ENCODE measurements at places on chromosomes 4 and X.
A peak's percentile ranks its signal among the peaks of the same experiment; 100 is the strongest.

- DNase-seq = no peak
Measured at GRCh38 chrX:70176938-70177533, at the start of gene DGAT2L6. DGAT2L6 (plus strand) TSS chrX:70177483; CDS start chrX:70177583, 100 bp downstream.

DNA sequence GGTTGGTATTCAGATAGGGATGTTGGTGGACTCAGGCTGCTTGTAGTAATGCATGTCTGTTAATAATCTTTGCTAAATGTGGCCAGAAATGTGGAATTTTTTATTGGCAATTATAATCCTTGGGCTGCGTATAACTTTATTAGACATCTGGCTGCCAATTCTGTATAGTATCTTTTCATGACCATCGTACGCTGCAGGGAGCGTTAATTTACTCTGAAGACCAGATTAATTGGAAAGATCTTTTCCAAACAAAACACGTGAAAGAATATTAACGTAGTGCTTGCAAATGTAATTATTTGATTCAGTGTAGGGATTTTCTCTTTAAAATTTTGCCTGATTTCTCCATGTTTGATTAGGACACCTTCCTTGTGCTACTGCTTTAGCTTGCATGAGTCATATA lies 38.8 kb upstream of the FTHL17 start:
- no peak for DNase-seq

GRCh38 chr4:17597517-17597916 lies 16.9 kb upstream of the MED28 start:
- DNase-seq = no peak

DNA sequence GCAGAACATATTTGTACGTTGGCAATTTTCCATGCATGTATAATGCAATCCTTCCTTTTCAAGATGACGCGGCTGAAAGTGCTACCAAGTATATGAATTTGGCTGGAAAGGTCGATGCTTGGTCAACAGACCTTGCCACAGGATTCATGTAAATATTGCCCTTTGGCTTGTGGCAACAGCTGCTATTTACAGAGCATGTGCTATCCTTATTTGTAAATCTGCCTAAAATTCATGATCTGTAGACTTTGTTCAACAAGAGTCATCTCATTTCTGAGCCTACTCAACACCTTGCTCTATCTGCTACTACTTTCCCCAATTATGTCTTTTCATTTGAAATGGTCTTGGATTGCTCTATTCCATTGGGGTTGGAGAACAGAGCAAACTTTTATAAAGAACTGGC lies 1.9 kb upstream of the SMARCA1 start:
- DNase-seq = no peak

GRCh38 chr4:85486425-85487086 lies 11.6 kb downstream of the ARHGAP24 start:
- DNase-seq = no peak

DNA sequence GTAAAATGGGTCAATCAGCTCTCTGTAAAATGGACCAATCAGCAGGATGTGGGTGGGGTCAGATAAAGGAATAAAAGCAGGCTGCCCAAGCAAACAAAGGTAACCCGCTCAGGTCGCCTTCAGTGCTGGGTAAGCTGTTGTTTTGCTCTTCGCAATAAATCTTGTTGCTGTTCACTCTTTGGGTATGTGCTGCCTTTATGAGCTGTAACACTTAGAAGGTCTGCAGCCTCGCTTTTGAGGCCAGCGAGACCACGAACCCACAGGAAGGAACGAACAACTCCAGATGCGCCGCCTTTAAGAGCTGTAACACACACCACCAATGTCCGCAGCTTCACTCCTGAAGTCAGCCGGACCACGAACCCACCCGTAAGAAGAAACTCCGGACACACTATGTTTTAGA lies 11.5 kb upstream of the CAMK2D start:
- no peak for DNase-seq

- DNase-seq = no peak
Measured at GRCh38 chr4:130760246-130760645, 1664.3 kb downstream of the C4orf33 start.

DNA sequence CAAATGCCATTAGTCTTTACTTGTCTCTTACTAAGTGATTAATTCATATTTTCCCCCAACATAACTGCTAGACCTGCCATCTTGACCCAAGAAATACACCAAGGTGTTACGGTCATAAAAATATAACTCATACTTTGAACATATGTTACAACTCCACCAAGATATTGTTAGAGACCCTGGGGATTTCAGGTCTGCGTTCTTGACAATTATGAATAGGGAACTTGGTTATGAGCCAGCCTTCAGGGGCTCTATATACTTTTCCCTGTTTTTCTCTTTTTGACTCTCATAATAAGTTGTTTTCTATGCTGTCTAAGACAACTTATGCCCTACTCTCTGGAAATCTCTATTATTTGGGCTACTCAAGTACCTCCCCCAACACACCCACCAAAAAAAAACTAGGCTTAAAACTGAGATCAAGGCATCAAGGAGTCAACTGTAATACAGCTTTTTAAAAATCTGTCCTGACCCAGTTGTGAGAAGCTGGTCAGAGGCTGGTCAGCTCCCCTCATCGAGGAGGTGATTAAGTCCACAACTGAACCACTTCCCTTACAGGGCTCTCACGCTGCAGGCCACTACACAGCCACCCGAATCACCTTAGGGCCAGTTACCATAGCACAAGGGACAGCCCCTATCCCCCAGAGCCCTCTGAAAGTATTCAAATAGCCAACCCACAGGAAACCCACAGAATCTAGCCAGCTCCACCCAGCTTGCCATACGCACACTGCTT lies 10.5 kb upstream of the TLR3 start:
- DNase-seq = no peak

- no peak for DNase-seq
Measured at GRCh38 chrX:132017431-132018185, 5.5 kb upstream of the STK26 start.

GRCh38 chrX:39497702-39498265 lies 600.0 kb downstream of the BCOR start:
- no peak for DNase-seq

GRCh38 chr4:40991908-40992307 lies 222.4 kb downstream of the APBB2 start:
- DNase-seq = no peak

DNA sequence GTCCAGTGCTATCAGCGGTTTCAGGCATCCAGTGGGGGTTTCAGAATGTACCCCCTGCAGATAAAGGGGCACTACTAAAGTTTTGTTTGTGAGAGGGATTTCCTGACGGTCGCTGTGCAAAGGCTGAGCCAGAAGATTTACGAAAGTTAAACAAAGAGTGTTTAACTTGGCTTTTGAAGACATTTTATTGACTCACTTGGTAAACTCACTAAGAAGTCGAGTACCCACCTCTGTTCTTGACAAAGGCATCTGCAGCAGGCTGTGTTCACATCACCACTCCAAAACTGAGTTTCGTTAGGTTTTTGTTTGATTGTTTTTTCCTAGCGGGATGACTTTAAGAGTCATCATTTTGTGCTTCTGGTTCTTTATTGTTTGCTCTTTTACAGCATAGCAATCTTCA lies 143.9 kb upstream of the TBL1X start:
- DNase-seq = no peak

DNA sequence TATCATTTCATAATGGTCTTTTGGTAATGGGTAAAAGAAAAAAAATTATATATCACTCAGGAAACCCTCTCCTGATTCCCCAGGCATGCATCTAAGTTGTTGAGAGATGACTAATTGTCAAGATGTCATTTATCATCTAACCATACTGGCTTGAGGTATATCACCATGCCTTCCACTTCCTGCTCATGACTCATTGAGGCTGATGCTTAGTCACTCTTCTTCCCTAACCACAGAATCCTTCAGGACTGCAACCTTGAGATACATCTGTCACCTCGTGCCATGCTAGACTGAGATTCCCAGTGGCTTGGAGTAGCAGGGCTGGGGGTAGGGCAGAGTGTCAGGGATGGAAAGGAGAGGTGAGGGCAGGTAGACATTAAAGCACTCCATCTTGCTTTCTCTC lies 782.5 kb upstream of the INTU start:
- no peak for DNase-seq

- DNase-seq = no peak
Measured at GRCh38 chrX:101430457-101431078, 22.5 kb downstream of the HNRNPH2 start.

- no peak for DNase-seq
Measured at GRCh38 chr4:5693871-5694270, 14.5 kb downstream of the EVC2 start.

DNA sequence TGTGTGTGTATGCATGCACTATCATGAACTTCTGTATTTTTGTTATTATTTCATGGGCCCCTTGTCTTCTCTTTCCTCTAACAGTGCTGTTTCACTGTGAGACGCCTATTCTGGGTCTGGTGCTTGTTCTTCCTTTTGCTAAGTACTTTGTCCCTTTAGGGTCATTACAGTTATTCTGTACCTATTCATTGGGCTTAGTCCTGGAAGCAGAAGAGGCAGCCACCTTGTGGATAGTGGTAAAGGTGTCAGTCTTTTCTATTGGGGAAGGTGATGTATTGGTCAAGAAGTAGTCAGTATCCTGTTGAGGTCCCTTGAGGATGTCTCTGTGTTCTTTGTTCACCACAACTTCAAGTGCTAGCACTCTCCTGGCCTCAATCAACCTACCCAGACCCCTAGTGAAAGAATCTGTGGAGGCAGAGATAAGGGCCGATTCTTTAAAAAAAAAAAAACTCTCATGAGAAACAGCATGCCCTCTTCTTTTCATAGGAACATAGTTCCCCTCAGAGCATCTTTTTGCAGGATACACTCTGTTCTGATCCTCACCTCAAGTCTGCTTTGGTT lies 593.8 kb downstream of the SPRY1 start:
- DNase-seq = no peak

DNA sequence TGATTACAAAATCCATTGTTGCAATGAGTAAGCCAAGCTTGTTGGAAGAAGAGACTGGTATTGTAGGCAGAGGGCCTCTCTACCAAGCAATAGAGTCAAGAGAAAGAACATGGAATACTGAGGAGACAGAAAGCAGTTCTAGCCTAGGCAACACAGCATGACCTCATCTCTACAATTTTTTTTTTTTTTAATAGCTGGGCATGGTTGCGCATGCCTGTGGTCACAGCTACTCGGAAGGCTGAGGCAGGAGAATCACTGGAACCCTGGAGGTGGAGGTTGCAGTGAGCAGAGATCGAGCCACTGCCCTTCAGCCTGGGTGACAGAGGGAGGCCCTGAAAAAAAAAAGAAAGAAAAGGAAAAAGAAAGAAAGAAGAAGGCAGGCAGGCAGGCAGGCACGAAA lies 11.7 kb upstream of the ZBTB33 start:
- no peak for DNase-seq

GRCh38 chrX:12648995-12649394 lies 142.2 kb upstream of the PRPS2 start:
- no peak for DNase-seq

GRCh38 chrX:9390693-9391368 lies 74.0 kb upstream of the TBL1X start:
- DNase-seq = no peak

- no peak for DNase-seq
Measured at GRCh38 chr4:150150629-150151062, 72.4 kb downstream of the DCLK2 start.

GRCh38 chr4:2251795-2252529 lies 9.9 kb downstream of the MXD4 start:
- DNase-seq = no peak

DNA sequence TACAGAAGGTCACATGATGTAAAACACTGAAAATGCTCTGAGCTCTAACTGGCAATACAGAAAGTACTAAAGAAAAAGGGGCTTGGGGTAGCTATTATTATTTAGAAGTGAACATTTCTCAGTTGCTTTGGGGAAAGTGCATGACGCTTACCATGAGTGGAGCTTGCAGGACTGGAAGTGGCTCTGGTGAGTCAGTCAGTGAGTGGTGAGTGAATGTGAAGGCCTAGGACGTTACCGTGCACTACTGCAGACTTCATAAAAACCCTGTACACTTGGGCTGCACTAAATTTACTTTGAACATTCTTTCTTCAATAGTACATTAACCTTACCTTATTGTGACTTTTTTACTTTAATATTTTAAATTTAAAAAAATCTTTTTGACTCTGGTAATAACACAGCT lies 89.3 kb upstream of the ENPP6 start:
- no peak for DNase-seq

DNA sequence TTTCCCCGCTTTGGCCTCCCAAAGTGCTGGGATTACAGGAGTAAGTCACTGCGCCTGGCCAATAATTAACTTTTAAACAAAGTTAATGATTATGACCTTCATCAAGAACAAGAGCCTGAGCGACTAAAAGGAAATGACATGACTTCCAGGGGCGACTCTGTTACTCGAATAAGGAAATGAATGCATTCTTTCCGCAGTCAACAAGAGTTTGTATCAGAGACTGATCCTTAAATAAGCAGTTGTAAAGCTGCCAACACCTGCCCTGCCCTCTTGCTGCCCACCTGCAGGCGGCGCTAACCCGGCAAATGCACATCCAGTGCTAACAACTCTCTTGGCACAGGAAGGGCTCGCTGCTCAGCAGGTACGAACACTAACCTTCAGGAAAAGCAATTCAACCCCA lies 27.3 kb downstream of the WDR1 start:
- DNase-seq = no peak

DNA sequence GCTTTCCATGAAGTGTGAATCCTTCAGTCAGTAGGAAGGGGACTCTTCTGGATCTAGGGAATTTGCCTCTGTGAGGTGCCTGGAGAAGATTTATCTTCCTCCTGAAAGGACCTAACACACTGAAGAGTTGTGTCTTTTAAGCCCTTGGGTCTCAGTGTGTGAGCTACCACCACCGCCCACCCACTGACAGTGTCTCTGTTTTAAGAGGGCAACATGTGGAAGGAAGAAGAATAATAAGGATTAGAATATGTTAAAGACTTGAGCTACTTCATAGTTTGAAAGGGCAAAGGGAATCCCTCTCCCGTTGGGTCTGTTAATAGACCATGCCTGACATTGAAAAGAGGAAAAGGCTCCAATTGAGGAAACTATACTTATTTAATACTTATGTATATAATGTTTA lies 64.3 kb upstream of the TLR2 start:
- no peak for DNase-seq

- no peak for DNase-seq
Measured at GRCh38 chrX:76202471-76202870, 29.6 kb downstream of the PBDC1 start.

- peak; percentile 55 for DNase-seq
Measured at GRCh38 chrX:118536687-118537461, 41.3 kb downstream of the DOCK11 start.

GRCh38 chr4:113645771-113646441 lies 115.6 kb downstream of the CAMK2D start:
- no peak for DNase-seq

GRCh38 chrX:19840899-19841648 lies 46.3 kb downstream of the SH3KBP1 start:
- DNase-seq = peak; percentile 62

DNA sequence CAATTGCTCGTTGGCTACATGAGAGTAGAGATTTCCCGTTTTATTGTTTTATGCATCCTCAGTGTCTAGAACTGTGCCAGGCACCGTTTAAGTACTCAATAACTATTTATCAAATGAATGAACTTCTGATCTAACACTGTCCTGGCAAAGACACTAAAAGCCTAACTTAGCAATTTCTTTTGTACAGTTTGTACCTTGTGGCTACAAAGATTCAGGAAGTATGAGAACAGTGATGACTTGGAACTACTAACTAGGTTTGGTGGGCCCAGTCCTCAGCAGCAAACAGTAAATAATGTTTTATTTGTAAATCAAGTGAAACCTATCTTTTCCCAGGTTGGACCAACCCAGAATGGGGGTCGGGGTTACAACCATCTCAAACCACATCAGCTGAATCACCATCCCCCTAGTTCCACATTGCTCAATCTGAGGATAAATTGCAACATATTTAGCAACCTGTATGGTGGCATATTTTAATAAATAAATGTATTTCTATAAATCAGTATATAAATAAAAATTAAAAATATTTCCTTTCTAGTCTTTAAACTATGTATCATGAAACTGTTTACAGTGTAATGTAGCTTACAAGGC lies 12.3 kb upstream of the SCRG1 start:
- DNase-seq = no peak
